Hematopoietic multipotent progenitor cell treated with erythropoietin and hydrocortisone succinate and interleukin-3 and kit ligand, for 4 days (in vitro differentiated cells): ENCODE measurements at places on chromosomes 5 and 9.

DNA sequence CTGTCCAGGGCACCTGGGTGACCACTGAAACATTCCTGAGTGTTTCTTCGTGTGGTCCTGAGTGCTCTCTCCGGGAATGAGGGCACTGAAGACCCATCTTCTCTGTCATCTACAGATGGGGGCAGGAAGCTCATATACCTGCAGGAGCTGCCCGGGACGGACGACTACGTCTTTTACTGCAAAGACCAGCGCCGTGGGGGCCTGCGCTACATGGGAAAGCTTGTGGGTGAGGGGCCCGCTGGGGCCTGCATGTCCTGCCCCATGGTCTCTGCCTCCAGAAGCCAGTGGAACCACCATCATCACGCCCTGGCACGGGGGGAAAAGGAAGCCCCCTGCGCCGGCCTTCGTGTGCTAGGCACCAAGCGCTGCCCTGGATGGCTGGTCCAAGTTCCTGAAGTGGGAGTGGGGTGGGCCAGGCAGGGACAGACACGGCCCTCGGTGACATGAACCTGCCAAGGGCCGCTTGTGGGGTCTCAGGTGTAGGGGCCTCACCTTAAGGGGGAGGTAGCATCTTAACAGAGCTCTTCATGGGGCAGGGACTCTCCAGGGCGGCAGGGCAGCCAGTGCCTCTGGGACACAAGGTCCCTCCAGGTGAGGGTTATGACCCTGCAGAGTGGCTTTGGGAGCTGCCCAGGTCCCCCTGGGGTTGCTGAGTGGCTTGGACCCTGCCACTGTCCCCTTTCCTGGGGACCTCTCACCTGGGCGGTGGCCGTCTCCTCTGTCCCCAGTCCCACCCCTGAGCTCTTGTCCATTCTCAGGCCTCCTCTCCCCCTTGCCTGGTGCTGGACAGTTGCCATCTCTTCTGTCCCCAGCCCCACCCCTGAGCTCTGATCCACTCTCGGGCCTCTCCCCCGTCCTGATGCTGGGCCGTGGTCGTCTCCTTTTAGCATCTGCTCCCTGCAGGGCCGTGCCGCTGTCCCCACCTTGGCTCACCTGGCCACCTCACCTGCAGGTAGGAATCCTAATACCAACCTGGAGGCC, 2.1 kb downstream of the OBP2A start:
- no peak for DNase-seq

GRCh38 chr5:77777911-77778310, 1.8 kb upstream of the TBCA start:
- no peak for DNase-seq

DNA sequence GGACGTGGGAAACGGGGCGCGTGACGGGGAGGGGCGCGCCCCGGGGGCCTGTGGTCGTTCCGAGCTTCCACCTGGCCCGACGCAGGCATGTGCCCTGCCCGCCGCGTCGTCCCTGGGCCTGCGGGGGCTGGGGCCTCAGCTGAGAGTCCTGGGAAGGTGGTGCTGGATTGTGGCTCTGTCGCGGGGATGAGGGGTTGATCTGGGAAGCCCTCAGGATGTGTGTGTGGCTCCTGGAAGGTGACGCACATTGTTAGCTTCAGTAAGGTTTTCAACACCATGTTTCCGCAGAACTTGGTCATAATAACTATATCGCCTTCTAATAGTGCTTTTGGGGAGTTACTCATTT, 589.1 kb downstream of the MTRR start:
- DNase-seq, result peak; percentile 8

- DNase-seq, result peak; percentile 98
Measured at GRCh38 chr5:82277987-82278710, at the start of gene RPS23. Gene RPS23 (minus strand): TSS chr5:82278354. CDS start chr5:82278323, 31 bp downstream.

GRCh38 chr5:94618029-94618492, 343 bp downstream of the KIAA0825 start:
- peak; percentile 94 for DNase-seq

- DNase-seq, result no peak
Measured at GRCh38 chr5:98631311-98632054, 142.0 kb upstream of the RGMB start.

GRCh38 chr5:137888466-137888862, 793 bp upstream of the PKD2L2 start:
- DNase-seq, result peak; percentile 40

- peak; percentile 23 for DNase-seq
Measured at GRCh38 chr9:14348373-14349145, 34.6 kb upstream of the NFIB start.

DNA sequence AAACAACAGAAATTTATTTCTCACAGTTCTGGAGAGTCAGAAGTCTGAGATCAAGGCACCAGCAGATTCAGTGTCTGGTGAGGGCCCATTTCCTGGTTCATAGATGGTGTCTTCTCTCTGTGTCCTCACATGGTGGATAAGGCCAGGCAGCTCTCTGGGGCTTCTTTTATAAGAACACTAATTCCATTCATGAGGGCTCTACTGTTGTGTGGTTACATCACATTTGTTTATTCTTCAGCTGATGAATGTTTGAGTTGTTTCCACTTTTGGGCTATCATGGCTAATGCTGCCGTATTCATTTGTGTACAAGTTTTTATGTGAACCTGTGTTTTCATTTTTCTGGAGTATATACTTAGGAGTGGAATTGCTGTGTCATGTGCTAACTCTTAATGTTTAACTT, 35.2 kb downstream of the DDX4 start:
- no peak for DNase-seq

DNA sequence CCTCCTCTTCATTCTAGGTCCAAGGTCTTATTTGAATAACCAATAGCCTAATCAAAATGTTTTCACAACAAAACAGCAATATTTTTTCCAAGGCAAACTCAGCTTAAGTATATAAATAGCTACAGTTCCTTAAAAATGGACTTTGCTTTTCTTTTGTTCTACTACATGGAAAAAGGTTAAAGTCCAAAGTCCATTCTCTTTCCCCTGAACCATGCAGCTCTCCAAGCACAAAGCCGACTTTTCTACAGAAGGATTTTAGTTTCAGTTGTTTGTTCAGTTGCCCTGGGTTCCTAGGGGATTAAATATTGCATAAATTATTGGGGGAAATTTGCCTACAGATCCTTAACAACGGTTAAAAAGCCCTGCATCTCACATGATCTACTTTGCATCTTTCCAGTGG, 677.0 kb upstream of the KLF4 start:
- DNase-seq, result no peak

GRCh38 chr5:135154197-135154596, 120.2 kb upstream of the PITX1 start:
- no peak for DNase-seq

GRCh38 chr5:57531333-57531732, 48.7 kb upstream of the ACTBL2 start:
- DNase-seq, result no peak

GRCh38 chr9:974996-975739, 1.3 kb upstream of the DMRT3 start:
- no peak for DNase-seq

DNA sequence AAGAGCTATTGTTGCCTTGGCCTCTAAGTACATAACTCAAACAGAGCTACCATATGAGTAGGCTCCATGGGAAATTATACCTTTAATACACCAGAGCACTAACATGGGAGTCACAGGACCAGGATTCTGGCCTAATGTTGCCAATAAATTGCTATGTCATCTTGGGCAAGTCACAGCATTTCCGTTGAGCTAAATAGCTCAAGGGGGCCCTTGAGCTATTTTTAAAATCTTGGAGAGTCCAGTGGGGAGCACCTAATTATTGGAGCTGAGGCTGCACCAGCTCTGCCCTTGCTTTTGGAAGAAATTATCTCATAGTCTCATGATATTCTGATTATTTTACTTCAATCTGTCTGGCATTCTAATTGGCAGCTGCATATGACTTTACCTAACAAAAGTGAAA, 350.8 kb downstream of the ENC1 start:
- no peak for DNase-seq

DNA sequence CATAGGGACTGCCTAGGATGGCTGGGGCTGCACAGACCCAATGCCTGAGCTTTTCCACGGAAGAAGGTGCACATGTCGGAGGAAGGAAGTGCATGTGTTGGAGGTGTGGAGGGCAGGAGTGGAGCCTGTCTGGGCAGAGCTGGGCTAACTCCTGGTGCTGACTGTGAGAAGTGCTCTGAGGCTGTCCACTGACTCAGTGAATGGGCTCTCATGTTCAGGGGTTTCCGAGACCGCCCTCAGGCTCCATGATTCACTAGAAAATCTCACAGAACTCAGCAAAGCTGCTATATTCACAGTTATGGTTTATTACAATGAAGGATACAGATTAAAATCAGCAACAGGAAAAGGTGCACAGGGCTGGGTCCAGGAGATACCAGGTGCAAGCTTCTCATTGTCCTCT, 37.2 kb downstream of the NTNG2 start:
- DNase-seq, result no peak

DNA sequence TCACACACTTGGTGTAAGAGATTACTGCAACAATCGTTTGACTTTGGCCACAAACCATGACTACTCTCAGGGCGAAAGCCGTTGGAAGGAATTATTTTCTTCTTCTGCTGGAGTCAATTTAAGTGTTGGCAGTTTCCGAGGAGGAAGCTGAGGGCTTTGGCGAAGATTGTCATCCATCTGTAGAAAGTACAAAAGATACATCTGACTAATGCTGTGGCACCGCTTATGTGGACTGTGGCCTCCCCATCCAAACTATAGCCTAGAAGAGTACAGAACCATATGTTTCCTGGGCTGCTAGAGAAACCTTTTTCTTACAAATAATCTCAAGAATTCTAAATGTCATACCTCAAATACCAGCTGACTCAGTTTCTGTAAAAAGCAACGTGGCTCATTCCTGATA, 7.4 kb downstream of the MTX3 start:
- no peak for DNase-seq

- peak; percentile 71 for DNase-seq
Measured at GRCh38 chr9:90009447-90009846, 404.6 kb downstream of the GADD45G start.

DNA sequence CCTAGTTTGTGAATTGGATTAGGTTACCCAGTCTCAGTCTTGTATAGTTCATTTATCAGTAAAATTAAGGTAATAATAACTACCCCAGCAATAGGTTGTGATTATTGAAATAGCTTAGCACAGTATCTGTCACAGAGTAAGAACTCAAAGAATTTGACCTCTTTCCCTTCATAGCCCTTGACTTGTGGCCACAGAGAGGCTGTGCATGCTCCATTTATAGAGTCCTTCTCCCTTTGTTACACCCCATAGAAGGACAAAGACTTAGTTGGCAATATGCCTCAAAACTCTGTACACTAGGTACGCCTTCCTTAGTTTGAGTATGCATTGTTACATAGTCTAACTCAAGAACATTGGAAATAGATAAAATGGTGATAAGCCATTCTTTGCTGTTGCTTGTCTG, 257.2 kb downstream of the KCTD16 start:
- no peak for DNase-seq

DNA sequence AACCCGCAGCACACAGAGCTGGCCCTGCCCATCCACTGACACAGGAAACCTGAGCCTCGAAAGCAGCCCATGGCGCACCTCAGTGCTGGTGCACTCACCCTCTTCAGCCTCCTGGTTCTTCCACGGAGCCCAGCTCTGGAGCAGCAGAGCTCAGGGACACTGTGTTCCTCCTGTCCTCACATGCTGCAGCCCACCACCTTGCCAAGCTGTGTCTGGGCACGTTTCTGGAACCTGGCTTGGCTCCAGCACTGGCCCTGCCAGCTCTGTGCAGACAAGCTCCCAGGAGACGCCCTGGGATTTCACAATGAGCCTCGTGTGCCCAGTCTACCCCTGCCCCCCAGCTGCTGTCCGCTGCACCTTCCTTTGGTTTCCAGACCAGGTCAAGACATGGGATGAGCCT, 119.5 kb downstream of the SYK start:
- DNase-seq, result no peak

- no peak for DNase-seq
Measured at GRCh38 chr5:73365301-73365853, 83.2 kb downstream of the FOXD1 start.

DNA sequence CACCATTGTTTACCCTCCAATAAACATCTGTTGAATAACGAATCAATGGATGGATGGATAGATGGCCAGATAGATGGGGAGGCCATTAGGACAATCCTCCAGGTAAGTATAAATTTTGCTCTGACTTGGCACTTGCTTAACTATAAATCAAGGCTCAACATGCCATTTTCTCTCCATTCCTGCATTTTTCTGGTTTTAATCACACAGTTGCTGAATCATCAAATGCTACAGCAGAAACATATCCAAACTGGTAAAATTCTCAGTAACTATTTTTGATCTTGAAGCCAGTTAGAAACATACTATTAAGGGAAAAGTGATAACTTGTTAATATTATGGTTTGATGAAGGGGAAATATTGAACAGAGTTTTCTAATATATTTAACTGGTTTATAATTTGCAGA, 71.5 kb upstream of the MTAP start:
- DNase-seq, result no peak

DNA sequence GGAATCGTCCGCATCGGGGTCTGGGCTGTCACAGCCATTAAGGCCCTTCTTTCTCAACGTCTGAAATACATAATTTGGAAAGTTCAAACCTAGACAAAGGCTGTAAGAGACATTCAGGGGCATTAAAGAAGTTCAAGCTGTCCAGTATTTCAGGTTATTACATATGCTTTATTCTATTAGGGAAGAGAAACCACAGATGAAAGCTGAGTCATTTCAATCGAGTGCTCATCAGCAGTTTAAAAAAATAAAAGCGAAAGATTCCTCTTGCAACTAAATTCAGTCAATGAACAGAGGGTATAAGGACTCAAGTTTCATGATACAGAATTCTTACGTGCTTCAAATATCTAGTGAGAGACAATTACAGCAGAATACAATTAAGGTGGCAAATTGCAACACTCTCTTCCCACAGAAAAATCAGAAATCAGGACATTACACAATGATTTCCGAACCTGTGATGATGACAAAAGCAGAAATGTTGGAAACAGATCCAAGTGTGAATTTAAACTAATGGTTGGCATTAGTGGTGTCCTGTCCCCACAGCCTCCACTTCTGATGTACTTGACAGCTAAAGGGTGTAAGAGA, 121.6 kb downstream of the MEF2C start:
- DNase-seq, result no peak

- peak; percentile 89 for DNase-seq
Measured at GRCh38 chr5:173664154-173664526, 47.7 kb upstream of the BOD1 start.

GRCh38 chr5:5950658-5951057, 427.7 kb downstream of the MED10 start:
- DNase-seq, result no peak

DNA sequence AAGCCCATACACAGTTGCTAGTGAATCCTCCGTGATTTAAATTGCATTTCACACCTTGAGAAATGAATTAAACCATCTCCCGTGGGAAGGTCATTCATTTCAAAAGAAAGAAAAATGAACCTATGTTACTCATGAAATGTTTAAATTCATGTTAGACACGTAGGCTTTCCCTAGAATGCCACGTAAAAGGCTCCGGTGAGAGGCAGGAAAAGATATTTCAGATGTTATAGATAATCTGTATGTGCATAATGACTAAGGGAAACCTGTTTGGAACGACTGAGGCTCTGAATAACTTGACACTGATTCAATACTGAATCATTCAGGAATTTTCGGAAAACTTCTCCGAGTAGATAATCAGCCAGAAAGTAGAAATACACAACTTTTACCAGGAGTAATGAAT, 134.3 kb upstream of the ICE1 start:
- DNase-seq, result no peak

GRCh38 chr9:70595211-70595610, 180.8 kb upstream of the KLF9 start:
- DNase-seq, result no peak
